Ureter (tissue), 1 donor: ENCODE measurements at places on chromosomes 16 and 17. TPM values are rescaled to one million over a fixed set of nuclear protein-coding genes. Genes with fewer than 3 reads are reported as not detected.

- no peak for DNase-seq
These were observed 20.8 kb downstream of the C17orf67 start for GRCh38 chr17:56812901-56813388.

GRCh38 chr16:2523801-2524231, 3.6 kb downstream of the AMDHD2 start:
- DNase-seq = no peak

DNA sequence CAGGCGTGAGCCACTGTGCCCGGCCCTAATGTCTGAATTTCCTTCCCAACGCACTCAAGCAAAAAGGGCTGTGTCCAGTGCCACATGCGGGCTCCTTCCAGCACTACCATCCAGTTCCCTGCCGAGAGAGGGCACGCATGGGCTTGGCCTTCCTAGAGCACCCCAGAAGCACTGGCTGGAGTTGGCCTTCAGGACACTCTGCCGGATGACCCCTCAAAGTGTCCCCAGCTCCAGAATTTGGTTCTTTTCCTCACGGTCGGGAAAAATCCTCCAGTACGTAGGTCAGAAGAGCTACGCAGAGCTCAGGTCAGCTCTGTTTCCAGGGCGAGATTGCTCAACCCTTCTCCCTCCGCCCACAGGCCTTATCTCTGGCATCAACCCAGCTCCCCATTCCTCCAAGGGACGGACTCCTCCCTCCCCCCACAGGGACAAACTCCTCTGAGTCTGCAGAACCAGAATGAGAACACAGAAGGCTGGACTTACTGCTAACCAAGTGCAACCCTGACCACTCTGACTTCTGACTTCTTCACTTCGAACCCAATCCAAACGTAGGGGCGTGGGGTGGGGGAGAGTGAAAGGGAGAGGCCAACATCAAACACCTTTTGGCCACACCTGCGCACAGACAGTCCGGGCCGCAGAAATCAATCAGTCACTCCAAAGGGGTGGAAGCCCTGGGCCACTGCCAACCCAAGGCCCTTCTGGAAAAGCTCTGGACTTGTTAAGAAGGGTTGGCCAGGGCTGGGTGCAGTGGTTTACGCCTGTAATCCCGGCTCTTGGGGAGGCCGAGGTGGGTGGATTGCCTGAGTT, 3.6 kb downstream of the CDC42EP4 start:
- peak; percentile 97 for DNase-seq

DNA sequence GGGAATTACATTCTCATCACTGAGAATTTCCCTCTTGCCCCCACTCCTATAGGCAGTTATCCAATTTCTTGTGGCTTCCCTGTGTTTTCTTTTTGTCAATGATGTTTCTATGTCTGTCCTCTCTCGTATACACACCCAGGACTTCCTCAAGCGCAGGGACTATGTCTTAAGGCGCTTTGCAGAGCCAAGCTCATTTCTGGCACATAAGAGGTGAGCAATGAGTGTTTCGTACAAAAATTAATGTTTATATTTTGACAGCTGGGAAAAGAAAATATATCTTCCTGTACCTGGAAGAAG, 947 bp downstream of the DDX42 start:
- DNase-seq = no peak

GRCh38 chr16:46850619-46851555, 19.9 kb upstream of the C16orf87 start:
- no peak for DNase-seq

DNA sequence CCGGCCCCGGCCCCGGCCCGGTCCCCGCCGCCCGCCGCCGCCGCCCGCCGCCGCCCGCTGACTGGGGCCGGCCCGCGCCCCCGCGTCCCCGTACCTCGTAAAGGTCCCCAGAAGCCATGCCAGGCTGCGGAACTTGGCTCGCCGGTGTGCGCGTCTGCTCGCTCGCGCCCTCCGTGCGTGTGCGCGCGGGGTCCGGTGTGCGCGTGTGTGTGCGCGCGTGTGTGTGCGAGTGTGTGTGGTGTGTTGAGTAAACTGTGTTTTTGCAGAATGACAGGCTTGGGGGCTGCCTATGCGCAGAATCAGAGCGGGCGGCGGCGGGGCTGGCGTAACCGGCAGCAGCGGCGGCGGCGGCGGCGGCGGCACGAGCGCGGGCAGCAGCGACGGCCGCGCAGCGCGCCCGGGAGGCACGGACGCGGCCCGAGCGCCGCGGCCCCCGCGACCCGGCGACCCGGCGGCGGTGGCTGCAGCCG, 307 bp downstream of the CDYL2 start:
- peak; percentile 60 for DNase-seq

DNA sequence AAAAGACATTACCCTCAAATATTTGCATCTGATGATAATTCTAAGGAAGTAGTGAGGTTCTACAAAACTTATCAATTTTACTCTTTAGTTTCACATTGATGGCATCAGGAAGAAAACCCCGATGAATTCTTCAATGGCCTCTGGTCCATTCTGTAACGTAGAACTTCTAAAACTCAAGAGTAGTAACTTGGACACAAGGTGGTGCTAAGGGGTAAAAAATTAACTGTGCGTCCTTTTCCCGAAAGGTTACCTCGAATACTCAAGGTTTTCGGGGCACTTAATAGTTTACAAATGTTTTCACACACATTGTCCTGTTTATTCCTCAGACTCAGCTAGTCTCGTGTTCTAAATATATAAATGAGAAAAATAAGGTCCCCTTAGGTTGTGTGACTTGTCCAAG, 517.3 kb upstream of the ZFHX3 start:
- DNase-seq = no peak

GRCh38 chr17:39729280-39729851, 966 bp downstream of the MIEN1 start:
- DNase-seq = no peak

DNA sequence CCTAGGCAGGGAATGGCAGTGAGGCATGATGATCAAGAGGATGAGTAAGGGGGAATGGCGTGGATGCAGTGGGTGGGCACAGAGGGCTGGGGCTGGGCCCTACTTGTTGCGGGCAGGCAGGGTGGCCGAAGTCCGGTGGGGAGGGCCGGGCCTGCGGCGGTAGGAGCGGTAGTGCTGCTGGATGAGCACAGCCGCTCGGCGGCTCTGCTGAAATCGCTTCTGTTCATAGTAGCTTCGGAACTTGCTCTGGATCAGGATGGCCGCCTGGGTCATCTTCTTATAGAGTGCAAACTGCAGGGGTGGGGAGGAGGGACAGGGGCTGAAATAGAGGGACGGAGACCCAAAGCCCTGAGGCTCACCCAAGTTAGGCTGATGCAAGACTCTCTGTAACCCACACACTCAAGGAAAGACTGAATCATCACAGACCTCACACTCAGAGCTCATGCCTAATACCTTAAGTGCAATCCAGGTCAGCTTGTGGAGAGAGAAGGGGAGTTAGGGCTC, 1.5 kb upstream of the SPAG7 start:
- DNase-seq = no peak

GRCh38 chr17:9427465-9428315, 147.9 kb downstream of the STX8 start:
- DNase-seq = no peak

DNA sequence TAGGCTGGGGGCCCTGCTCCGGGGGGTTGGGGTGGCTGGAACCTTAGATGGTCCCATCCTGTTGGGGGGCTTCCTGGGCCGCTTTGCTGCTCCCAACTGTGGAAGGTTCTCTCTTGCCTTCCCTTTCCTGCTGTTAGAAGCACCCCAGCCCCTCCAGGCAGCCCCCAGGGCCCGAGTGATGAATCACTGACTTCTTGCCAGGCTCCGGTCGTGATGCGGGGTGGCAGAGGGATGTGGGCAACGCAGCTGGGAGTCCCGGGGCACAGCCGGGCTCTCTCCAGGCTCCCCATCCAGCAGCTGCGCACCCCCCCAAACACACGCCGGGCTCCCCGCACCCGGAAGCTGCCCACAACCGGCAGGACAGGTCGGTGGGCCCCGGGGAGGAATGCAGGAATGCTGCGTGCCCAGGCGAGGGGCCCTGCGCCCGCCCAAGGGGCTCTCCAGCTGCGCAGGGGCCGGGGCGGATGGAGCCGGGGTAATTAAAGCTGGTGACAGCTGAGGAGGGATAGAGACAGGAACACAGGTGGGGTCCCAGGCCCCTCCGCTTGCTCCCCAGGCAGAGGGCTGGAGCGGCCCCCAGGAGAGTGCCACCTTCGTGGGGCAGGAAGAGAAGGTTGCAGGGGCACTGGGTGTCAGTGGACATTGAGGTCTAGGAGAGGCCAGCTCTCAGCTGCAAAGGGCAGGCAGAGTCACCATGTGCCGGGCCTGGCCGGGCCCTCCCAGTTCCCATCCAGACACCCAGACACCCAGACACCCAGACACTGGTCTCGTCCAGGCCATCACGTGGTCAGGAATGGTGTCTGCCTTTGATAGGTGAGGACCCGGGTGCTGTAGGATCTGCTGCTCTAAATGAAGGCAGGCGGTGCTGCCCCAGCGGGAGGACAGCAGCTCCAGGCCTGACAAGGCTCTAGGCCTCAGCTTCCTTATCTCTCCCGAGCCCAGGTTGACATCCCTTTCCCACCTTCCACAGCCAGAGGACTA, 15.0 kb upstream of the SLC38A10 start:
- DNase-seq = no peak

DNA sequence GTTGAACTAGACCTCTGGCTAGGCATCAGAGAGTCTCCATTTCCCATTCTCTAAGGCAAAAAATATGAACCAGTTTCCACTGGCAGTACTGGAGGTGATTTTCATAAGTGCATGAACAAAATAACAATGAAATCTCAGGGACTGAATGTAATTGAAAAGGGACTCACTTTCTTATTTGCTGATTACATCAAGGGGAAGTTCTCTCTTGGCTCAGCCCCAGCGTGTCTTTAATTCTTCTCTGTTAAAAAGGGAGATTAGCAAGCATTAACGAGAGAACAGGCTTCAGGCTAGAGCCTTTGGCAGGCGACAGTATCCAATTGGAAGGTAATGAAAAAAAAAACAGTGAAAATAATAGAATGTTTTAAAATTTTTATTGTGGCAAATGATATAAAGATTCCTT, 34.0 kb upstream of the ADAMTS18 start:
- DNase-seq = no peak

GRCh38 chr16:27311448-27311830, 2.3 kb upstream of the IL4R start:
- no peak for DNase-seq

DNA sequence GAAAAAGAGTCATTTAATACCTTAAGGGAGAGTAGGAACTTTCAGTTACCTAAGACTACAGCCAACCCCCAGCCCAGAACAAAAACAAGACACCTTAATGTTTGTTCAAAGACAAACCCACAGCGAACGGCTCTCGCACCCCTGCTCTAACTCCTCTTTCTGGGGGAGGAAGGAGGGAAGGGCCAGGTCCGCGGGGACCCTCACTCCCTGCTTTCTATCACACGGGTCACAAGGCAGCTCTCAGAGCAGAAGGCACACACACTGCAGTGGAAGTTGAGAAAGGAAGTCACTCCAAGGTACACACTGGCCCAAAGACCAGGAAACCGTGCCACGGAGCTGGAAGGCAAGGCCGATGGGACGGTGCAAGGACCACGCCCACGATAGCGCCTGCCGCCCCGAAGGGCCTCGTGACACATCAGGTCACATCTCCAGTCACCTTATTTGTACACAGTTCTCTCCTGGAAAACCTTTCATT, 10.0 kb downstream of the LITAFD start:
- no peak for DNase-seq

DNA sequence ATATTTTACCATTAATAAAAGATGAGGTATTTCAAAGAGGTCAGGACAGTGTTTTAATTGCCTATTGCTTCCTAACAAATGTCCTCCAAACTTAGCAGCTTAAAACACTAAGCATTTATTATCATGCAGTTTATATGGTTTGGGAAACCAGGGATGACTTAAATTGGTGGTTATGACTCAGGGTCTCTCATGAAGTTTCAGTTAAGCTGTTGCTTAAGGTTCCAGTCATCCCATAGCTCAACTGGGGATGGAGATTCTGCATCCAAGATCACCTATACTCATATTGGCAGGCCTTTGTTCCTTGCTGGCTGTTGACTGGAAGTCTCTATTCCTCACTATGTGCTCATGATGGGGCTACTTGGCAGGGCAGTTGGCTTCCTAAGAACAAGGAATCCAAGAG, 1329.9 kb upstream of the GOT2 start:
- DNase-seq = no peak

GGA2 gene
- 99.4 TPM for total RNA-seq

TAF1C gene
- 66.4 TPM for total RNA-seq

CCL17 gene
- 0.78 TPM for total RNA-seq

XYLT1 gene
- 17.0 TPM for total RNA-seq

ZG16B gene
- 31.8 TPM for total RNA-seq

FBXW10B gene
- total RNA-seq = 15.4 TPM

CCDC78 gene
- 5.3 TPM for total RNA-seq

ABCC12 gene
- total RNA-seq = not detected
